T-helper 9 cell (primary cell): ENCODE measurements at places on chromosomes 7 and 10.

DNA sequence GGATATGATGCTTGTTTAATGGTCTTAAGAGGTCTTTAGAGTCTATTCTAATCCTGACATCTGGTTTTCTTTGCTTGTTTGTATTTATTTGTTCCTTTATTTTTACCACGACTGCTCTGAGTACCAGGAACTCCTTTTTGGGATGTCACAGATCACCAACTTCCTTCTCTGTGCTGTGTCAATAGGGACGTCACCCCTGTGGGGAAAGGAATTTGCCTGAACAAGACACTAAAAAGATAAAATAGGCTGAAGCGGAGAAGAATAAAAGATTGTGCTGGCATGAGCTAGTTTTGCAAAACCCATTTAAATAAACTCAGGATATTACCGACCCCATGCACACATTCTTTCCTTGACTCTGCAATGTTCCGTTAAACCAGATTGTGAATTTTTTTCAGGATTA lies 27.7 kb downstream of the MGMT start:
- DNase-seq = no peak

DNA sequence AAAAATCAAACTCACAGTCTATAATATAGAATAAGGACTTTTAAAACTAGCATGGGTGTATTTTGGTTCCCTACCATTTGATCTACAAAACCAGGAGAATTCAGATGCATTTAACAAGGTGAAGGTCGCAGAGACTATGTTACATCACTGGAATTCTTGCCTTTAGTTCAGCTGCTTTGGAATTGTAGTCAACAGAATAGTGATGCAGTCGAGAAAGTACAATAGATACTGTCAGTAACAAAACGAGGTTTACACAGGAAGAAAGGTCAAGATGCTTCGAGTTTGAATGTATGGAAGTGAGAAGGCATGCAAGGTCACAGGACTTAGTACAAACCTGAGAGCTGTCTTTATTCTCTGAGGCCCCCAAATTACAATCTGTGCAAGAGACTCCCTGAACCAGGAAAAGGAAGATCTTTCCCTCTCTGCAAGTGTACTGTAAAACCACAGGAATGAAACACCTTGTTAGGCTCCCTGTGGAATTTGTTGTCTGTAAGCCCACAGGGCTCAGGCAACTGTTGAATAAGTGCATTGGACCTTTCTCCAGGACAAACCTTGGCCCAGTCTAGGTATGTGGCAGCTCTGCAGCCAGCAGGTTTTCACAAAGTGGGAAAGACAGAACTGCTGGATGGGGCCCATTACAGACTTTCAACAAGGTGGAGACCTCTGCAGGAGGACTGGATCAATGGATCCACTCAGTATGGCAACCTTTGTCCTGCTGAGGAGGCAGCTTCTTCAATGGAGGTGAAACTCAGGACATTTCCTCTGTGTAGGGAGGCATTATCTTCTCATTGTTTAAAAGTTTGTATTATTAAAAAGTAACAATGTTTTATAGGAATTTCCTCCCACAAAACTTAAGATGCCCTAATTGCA lies 101.1 kb upstream of the GSDME start:
- DNase-seq = no peak

GRCh38 chr7:150432915-150433892 lies 17.2 kb upstream of the GIMAP8 start:
- no peak for DNase-seq

GRCh38 chr10:22478555-22479334 lies 133.4 kb downstream of the SPAG6 start:
- DNase-seq = no peak

- DNase-seq = no peak
Observed at GRCh38 chr7:138768241-138768640, 29.6 kb upstream of the TMEM213 start.
